RWPE2 (cell line): ENCODE measurements at places on chromosomes 7 and 10.

- no peak for DNase-seq
Observed at GRCh38 chr10:118901906-118902305, 127.6 kb upstream of the NANOS1 start.

GRCh38 chr10:8042721-8043568 is 11.5 kb upstream of the GATA3 start:
- DNase-seq = no peak

DNA sequence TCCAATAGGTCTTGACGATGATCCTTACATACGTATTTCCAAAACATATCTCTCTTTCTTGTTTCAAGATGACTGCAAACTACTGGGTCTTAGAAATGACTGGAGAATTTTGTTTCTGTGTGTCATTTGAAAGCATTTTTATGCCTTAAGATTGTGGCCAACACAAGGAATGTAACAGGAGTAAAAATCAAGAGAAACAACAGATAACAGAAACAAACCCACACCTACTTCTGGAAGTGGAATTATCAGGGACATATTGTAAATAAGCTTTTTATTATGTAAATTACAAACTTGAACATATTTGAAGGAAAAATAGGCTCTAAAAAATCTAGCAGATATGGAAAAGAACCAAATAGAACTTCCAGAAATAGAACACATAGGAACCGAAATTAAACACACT is 195.6 kb downstream of the CYP26A1 start:
- no peak for DNase-seq

DNA sequence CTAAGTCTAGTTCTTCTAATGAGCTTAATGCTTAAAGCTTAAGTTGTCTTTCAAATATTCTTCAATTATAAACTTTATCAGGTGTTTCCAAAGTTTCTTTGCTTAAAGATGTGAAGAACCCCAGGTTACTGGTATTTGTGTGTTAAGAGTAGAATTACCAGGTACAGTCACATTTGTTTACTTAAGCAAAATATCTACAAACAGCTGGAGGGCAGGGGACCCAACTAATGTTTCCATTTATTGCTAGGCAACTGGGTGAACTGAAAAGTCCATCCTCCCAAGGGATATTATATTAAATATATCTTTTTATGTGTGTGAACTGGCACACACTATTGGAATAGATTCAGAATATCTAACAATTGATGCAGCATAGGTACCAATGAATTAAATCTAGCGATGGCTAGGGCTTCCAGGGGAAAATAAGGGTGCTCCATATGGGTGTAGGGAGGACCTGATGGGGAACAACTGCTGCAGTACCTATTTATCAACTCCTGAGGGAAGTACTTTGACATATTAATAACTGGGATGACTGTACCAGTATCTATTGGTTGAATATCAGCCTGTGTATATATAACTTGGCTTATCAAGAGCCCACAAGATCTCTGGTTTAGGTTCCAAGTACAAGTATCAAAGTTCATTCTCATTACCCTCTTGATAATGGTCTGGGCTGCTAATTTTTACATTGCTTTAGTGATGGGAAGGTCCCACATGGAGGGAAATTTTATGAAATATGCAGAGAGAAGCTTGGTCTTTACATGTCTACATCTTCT is 10.3 kb upstream of the AGR3 start:
- no peak for DNase-seq

DNA sequence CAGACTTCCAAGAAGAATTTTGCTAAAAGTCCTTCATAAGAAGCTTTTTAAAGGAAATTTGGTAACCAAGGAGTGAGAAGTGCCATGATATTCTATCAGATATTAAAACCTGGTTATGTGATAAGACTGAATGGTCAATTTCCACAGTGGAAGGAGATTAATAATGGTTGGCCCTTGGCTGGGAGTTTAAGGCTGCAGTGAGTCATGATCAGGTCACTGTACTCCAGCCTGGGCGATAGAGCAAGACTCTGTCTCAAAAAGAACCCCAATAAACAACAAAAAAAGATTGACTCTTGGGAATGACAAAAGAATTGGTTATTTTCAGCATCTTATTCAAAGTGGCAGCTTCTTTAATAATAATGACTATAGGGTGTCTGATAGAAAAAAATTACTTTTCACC is 37.2 kb downstream of the EXOC4 start:
- no peak for DNase-seq

DNA sequence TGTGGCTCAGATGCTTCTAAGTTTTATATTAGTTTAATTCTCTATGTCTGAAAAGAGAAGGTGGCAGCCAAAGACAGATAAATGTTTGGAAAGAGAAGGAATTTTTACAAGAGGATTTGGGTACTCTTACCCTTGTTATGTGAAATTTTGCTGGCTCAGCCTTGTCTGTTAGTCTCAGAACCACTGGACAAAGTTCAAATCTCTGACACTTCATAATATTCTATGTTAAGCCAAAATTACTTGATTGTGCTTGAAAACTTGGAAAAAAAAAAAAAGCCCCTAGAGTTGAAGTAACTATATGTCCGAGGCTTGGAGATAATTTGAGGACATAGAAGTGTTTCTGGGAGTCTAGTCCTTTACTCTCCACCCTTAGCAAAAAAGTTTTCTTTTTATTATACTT is 1079.3 kb upstream of the LRRTM3 start:
- DNase-seq = no peak
